ENCODE measurements at places on chromosomes 2 and 18.

DNA sequence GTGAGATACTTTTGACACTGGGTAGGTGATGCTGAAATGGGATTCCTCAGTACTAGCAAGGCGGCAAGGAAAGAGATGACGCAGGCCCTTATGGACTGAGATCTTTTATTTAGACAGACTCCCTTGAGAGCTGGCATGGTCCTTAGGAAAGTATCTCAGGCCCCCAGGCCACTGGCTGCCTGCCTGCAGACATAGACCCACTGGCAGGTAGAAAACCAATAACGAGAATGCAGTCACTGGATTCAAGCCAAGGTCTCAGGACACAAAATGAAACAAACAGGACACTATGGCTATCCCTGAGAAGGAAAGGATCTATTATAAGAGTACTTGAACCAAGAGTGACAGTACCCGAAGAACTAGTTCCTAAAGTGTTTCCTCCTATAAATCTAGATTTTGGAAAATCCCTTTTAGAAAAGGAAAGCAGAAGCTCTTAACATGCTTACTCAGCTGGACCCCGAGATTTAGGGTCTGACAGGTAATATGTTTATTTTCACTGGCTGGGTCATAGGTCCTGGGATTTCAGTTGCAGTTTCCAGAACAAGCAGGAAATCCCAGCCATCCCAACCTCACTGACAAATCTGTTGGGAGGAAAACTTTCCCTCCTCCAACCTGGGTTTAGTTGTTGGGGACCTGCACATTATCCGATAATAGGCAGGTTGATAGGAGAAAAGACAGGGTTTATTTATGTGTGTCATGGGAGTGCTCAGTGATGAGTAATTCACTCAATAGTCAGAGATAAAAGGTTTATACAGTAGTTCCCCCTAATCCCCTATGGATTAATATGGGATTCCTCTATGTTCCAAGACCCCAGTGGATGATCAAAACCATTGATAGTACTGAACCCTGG, 44.5 kb downstream of the COMMD1 start:
- DNase-seq = no peak

GRCh38 chr18:50374220-50374752, 560 bp upstream of the SKA1 start:
- DNase-seq = no peak

- no peak for DNase-seq
Observed at GRCh38 chr2:135162786-135163185, 110.7 kb downstream of the RAB3GAP1 start.

DNA sequence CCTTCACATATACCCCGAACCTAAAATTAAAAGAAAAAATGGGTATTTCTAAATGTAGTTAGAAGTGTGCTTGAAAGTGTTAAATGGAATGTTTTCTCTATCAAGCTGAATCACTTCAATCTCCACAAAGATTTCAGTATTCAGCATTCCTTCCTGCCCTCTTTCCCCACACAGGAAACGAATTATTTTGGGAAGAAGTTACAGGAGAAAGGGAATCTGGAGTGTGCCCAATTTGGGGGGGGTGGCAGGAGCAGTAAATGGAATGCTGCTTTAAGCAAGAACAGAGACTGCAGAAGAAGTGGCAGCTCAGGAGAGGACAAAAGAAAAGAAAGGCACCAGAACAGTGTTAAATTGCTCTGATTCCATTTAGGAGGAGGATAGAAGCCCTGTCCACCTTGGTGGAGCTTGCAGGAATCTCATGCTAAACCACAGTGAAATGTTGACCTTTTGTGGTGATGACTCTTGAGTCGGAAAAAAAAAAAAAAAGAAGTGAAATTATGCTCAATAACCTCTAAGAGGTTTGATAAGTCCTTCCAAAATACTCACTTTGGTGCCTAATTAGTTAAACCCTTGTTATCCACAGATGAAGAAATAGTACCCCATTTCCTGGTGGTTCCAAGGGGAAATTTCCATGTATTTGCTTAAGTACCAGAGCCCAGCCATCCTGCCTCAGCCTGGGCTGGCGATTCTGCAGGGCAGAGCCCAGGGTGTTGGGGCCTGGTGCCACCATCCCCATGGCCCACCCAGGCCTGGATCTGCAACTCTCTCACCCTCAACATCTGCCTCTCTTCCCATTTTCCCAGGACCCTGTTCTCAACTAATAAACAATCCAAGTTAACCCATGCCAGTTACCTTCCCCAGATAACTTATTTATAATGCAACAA, 56.5 kb downstream of the MYO5B start:
- DNase-seq = no peak

GRCh38 chr2:133571249-133571648, 3.0 kb upstream of the NCKAP5 start:
- DNase-seq = no peak

- DNase-seq = no peak
Observed at GRCh38 chr2:205566606-205567168, 115.6 kb upstream of the NRP2 start.

DNA sequence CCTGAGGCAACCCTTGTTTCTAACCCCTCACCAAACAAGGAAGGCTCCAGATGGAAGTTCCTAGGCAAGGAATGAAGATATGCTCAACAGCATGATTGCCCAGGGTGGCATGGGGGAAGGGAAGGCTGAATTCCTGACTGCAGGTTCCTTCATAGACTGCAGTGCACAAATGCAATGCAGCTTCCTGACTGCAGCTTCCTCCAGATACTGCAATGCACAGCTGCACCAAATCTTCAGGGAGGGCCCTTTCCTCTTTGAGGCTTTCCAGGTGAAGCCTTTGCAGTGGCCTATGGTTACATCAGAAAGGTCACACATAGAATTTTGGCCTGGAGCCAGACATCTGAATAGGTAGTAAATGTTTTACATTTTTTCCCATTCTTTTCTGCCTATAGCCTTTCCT, 58.8 kb upstream of the DYNAP start:
- no peak for DNase-seq
